ENCODE measurements at places on chromosomes 2 and 18.

GRCh38 chr2:200625958-200626363, 40.1 kb downstream of the AOX1 start:
- no peak for DNase-seq

DNA sequence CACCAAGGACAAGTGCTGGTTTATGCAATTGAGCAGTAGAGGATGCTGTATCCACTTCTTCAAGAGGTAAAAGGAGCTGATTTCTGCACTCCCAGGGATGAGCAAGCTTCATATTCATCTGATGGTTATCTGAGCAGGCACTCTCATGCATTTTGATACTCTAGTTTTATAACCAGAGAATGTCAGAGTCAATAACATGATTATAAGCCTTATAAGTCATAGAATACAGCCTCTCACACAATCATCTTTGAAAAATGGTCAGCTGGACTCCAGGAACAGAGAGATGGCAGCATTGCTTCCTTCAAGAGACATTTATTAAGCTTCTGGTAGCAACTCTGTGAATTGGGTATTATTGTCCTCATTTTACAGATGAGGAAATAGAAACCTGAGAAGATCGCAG, 167.1 kb downstream of the SLC8A1 start:
- DNase-seq, result no peak

GRCh38 chr18:3852321-3852720, 402.3 kb downstream of the TGIF1 start:
- no peak for DNase-seq

DNA sequence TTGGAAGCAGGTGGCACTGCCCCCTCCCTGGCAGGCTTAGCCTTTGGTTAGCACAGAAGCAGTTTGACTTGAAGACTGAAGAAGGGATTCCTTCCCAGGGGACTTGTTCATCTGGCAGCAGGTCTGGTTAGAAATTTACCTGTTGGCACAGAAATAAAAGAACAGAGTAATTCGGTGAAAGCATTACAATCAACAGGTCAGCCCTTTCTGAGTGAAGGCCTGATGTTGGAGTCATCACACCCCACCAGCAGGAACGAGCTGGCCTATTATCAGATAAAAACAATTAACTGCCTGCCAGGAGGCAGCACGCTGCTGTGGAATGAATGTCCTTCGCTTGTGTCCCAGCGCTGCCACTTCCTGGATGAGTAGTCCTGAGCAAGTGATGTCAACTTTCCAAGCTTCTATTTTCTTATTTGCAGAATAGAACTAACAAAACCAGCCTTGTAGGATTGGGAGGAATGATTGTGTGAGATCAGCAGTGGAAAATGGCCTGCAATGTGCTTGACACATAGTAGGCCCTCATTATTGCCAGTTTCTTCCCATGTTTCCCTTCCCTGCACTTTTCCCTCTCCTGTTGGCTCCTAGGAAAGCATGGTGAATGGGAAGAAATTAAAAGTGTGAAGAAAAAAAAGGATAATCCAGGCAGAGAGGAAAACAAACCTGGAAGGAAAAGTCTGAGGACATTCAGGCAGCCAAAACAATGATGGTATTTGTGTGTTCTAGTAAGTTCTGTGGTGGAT, 29.0 kb downstream of the LGALSL start:
- DNase-seq, result no peak

Measured in AG04449 (cell line).